Forelimb muscle (tissue), 1 donor: ENCODE measurements at places on chromosomes 7 and 10. TPM values are rescaled to one million over a fixed set of nuclear protein-coding genes. Genes with fewer than 3 reads are reported as not detected.

DNA sequence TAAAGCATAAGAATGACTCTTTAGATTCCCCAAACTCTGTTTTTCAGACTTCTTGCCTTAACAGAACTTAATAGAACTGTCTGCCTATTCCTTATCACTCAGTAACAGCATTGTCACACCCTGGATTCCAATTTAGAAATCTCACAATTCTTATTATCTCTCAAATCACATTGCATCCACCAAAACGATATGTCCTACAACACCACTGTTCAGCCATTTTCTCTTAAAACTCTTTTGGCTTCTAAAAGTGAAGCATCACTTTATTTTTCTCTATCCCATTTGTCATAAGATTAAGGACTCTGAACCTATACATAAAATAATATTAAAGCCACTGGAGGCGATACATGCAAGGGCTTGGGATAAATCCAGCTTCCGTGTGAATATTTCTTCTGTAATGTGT lies 1.2 kb upstream of the CPED1 start:
- no peak for DNase-seq

DNA sequence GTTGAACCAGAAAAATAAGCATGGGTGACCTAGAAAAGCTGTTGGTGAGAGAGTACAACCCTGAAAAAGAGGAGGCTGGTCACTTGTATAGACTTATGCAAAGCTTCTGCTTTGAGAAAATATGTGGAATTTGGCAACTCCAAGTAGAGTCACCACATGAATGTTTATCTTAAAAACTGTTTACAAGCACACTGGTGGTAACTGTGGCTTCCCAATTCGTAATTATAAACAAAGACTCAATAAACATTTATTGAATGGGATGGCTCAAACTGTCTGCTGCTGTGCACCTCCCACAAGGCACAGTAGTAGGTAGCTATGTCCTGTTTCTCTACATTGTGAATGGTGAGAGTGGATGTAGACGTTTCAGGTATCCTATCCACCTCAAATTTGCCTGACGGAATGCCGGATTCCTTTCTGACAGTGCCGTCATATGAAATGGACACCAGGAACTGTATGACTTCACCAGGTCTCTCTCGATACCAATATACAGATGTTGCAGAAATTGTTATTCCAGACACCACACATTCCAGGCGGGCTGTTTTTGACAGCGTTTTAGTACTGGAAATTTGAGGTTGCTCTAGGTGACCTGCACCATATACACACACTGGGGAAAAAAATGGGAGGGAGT lies 43.4 kb upstream of the TARP start:
- DNase-seq: no peak

The CCDC172 gene
- polyA plus RNA-seq: not detected

DNA sequence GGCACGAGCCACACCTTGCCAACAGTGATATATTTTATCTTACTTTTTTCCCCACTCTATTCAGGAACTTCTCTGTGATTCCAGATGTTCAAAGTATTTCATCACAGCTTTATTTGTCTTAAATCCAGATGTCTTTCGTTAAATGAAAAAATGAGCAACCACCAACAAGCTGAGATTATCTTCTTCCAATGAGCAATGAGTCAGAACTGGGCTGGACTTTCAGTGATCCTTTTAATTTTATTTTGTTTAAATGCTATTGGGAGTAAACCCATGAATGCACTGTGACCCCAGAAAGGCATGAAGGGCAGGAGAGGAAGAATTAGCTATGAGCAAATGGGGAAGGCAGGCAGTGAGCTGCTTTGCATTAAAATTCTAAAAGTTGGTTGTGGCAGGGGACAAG lies 77.6 kb upstream of the IMMP2L start:
- DNase-seq: peak; percentile 60

DNA sequence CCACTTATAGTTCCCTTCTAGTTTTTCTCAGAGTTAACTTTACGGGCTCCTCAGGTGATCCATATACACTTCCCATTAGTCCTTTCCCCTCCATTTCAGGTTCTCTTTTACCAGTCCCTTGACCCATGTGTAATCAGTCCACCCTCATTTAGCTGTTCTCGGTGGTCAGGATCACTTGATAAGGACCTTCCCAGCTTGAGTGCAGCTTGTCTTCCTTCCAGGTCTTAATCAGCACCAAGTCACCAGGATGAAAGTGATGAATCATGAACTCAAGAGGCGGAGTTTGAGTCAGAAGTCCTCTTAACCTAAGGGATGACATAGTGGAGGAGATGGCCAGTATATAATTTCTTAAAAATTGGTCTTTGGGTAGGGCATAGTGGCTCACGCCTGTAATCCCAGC lies 63.1 kb upstream of the CNTNAP2 start:
- DNase-seq: no peak

- no peak for DNase-seq
Measured at GRCh38 chr7:20083781-20084180, 133.4 kb downstream of the MACC1 start.

GRCh38 chr7:84291756-84292155 lies 97.2 kb upstream of the SEMA3A start:
- no peak for DNase-seq

GRCh38 chr7:53003653-53004445 lies 31.6 kb upstream of the POM121L12 start:
- no peak for DNase-seq

The CNPY1 gene
- 0.40 TPM for polyA plus RNA-seq

The ANK3 gene
- 144 TPM for polyA plus RNA-seq

The CCAR1 gene
- polyA plus RNA-seq: 69.5 TPM

The TMEM176A gene
- 14.3 TPM for polyA plus RNA-seq

GRCh38 chr7:80275192-80275605 lies 140.6 kb downstream of the GNAI1 start:
- no peak for DNase-seq

GRCh38 chr10:132808383-132809231 lies 22.7 kb upstream of the NKX6-2 start:
- no peak for DNase-seq

The DOCK1 gene
- 26.7 TPM for polyA plus RNA-seq

DNA sequence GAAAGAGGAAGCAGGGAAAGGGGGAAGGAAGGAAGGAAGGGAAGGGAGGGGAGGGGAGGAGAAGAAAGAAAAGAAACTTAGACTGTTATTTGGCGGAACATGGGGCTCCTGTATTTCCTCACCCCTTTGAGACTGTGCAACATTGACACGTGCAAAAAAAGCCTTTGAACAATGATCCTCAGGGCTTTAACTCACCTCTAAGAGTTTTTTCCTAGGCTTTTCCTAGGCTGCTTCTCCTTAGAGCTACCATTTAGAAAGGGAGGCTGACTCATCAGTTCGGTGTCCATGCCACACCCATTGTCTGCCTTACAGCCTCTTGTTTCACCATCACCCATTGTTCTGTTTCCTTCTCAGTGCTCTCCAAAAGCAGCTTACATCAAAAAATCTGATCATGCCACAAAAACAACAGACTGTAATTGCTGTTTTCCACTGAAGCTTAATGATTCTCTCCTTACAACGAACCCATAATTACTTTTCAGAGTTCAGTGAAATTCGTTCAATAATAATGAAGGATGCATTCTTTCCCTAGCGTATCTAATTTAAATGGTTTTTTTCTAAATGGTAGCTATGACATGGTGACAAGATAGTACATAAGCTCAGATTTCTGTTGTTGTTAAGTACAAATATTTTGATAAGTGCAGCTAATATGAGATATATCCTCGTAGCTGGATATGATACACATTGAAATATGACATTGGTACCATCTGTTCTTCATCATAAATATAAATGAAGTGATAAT lies 90.8 kb downstream of the PRLHR start:
- no peak for DNase-seq

GRCh38 chr7:142516038-142516501 lies 233.2 kb upstream of the PRSS1 start:
- DNase-seq: peak; percentile 26

The GRID2IP gene
- polyA plus RNA-seq: 0.10 TPM

The AOAH gene
- polyA plus RNA-seq: 2.5 TPM

DNA sequence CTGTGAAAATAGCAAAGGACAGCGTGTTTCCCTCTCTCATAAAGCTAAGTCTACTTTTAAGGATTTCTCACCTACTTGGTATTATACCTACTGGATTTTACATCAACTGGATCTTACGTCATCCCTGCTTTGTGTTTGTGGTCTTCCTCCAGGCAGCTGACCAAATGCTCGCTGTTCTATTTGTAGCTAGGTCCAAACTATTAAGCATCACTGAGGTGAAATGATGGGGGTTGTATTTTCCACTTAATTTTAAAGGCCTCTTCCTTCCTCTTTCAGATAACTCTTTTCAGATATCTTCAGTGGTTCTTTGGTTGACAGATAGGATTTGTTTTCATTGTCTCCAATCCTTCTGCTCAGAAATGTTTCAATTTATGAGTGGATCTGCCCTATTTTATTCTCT lies 169.7 kb downstream of the RNLS start:
- no peak for DNase-seq

The ATG9B gene
- polyA plus RNA-seq: 0.73 TPM

DNA sequence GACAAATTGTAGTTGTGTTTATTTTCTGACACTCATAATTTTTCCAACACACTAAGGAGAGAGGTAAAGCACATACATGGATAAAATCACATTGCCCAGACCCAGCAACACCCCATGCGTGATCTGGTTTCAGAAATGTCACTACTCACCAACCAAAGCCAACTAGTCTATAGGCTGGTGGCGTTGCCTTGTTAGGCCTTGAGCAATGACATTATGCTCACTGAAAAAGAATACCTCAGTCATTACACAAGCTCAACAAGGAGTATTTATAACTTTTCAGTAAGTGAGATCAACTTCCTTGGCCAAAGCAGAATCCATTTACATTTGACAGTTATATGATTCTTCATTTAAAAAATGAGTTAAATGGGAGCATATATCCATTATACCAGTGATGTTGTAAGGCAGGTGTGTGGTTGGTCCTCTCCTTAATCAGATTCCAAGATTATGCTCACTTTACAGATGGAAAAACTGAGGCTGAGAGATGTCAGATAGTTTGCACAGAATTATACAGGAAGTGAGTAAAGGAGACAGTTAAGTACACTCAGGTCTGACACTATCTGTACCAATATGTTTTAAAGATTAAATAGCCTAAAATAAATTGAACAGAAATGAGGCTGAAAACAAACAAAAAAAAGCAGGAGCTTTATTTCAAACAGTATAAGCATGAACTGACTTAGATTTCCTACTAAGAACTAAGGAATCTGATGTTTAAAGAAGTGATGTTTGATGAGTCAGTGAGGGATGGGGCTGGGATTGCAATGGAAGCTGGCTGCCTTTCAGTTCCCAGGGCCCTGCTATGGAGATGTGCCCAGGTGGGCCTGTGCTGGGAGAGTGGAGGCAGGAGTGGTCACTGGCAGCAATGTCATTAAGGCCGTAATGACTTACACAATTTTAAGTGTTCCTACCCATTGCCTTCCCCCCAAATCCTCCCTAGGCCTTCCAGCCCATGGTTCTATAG lies 118.3 kb downstream of the RAPGEF5 start:
- no peak for DNase-seq
